ENCODE measurements at places on chromosomes 16 and 17.

GRCh38 chr16:4206680-4207079 lies 35.2 kb downstream of the SRL start:
- no peak for DNase-seq

GRCh38 chr16:55605754-55606336 lies 39.4 kb downstream of the CAPNS2 start:
- DNase-seq, result no peak

DNA sequence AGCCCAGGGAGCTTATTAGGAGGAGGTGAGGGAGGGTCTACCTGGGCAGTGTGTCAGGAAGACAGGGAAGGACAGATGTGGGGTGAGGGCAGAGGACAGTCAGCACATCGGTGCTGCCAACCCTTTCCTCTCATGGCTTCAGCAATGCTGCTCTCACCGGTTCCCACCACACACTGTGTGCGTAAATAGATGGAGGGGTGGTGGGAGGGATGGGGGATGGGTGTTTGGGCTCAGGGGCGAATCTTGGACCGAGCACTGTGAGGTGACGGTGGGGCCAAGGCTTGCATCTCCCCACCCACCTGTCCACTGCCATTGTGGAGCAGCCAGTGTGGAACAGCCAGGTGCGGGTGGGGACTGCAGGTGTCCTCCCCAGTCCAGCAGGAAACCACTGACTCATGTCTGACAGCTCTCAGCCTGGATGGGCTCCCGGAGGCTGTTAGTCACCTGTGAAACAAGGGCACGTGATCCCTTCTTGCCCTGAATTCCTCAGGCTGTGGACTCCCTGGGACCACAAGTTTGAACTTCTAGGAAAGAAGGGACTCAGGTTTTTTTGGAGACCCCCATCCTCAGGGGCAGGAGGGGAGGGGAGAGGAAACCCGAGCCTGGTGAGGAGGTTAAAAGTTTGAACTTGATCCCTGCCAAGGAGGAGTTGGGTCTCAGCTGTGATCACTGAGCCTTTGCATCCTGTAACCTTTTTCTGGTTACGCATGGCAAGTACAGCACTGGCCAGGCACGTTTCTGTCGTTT lies 42.7 kb upstream of the SMPD3 start:
- DNase-seq, result no peak

DNA sequence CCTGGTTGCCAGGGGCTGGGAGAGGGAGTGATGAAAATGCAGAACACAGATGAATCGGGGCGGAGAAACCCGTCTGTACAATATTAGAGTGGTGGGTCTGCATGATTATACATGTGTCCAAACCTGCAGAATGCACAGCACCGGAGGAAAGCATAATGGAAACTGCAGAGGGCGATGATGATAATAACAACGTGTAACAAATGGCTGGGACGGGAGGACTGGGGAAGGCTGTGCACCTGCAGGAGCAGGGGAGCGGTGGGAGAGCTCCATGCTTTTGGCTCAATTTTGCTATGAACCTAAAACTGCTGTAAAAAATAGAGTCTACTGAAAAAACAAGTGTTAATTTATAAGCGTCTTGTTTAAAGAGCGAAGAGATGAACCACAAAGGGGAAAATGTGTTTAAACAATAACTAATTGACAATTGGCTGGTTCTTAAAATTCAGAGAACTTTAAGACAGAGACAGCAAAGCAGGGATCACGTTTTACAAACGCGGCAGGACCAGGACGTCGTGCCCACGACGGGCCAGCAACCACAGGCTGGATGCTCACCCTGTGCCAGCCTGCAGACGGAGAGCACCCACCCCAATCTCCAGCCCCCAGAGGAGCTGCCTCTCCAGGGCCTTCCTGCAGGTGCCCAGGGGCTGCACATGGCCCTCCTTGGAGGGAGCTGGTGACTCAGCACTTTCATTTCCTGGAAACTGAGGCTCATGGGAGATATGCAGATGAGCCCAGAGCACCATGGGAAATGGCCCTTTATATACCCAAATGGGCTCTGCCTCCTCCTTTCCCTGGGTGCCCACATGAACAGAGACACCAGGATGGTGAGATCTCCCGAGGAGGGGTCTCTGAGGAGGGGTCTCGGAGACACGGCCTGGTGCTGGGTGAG lies at the start of gene TEX19:
Gene TEX19 (plus strand): TSS at position 783 of the 886 bp plus-strand sequence. CDS start 2,904 bp downstream, outside the sequence.
- DNase-seq, result no peak

DNA sequence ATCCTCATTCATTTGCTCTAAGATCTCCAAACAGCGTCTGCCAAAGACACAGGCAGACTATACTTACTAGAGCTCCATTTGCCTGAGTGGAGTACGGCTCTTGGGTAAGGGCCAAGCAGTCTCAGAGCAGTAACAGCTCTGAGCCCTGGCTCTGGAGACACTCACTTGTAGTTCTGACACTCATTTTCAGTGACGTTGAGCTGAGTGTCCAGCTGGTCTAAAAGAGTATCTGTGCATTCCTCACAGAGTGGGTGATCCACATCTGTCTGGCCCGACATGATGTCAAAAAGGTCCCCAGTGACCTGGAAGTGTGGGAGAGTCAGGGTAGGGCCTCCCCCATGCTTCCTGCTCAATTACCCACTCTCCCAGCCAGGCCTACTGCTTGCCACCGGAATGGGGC lies 5.7 kb downstream of the BECN1 start:
- no peak for DNase-seq

- no peak for DNase-seq
Observed at GRCh38 chr17:59832883-59833379, 59.8 kb downstream of the TUBD1 start.

GRCh38 chr16:11405331-11406176 lies 60.3 kb downstream of the RMI2 start:
- DNase-seq, result no peak
